ENCODE measurements at places on chromosomes 5 and 9.

- DNase-seq: no peak
Observed at GRCh38 chr9:83636813-83637212, 13.9 kb downstream of the IDNK start.

- DNase-seq: no peak
Observed at GRCh38 chr9:17942498-17942897, 363.6 kb downstream of the SH3GL2 start.

DNA sequence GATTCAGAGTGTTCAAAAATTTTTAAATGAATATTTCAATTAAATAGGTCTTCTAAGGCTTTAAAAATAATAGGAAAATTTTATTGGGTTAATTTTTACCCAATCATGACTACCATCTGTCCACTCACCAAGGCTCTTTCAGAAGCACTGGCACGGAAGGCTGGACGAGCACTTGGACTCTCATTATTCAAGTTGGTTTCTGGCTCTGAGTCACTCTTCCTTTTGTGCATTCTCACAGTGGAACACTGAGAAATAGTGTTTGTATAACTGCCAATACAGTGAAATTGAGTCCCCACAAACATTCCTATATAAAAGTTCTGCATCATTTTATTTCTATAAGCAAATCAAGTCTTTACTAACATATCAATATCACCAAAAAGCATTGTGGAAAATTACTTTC, 1149.0 kb downstream of the EFNA5 start:
- no peak for DNase-seq

DNA sequence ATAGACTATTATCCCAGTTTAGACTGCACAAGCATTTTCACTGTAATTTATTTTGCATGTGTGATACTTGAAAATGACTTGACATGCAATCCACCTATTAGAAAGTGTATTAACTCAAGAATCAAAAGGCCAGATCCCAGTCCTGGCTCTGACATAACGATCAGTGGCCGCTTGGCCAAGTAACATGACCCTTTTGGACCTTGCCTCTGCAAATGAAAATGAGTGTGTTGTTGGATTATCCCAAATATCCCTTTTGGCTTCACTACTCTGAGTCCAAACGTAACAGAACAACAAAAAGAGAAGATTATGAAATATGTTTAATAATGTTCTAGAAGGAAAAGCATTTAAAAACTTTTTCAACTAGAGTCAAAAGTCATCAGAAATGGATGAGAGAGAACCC, 19.0 kb downstream of the DMGDH start:
- DNase-seq: no peak

DNA sequence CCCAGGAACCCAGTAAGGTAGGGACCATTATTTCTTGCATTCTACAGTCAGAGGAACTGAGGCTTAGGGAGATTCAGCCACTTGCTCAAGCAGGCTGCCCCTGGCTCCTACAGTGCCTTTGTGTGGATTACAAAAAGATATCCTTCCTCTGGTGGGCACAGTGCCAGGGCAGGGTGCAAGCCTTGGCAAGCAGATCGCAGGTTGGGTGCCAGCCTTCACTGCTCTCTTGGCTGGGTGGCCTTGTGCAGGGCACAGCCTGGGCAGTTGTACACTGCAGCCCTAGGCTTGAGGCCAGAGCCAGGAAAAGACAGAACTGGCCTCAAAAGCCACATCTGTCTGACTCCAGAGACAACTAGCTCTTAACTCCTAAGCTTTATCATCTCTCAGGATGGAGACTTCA, 15.0 kb downstream of the DOCK2 start:
- DNase-seq: no peak

- no peak for DNase-seq
Observed at GRCh38 chr5:109916481-109917153, 226.9 kb downstream of the MAN2A1 start.

GRCh38 chr9:16304301-16304700, 566.2 kb downstream of the BNC2 start:
- no peak for DNase-seq

DNA sequence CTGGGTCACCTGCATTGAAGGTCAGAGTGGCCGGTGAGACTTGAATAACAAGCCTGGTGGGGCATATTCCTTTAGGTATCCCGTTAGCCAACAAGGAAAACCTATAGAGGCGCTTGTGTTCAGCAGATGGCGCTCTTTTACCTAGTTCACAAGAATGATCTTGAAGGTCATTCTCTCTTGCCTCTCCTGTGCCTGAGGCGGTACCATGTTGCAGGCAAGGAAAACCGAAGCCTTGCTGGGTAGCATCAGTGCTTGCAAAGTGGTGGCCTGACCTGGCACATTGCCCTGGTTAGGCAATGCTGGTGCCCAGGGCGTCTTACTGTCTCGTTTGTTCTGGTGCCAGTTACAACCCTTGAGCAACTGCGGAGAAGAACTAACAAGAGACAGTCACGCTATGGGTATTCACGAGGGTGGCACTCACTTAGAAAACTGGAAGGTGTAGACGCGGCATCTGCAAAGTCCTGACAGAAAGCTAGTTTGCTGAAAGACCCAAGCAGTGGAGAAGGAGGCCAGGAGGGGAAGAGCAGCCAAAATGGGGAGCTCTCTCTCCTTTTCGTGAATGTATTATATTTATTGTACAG, 56.7 kb downstream of the AOPEP start:
- peak; percentile 20 for DNase-seq

- DNase-seq: no peak
Observed at GRCh38 chr5:169768416-169768815, 131.3 kb downstream of the DOCK2 start.

GRCh38 chr9:28853477-28853876, 1280.2 kb upstream of the C9orf72 start:
- no peak for DNase-seq

DNA sequence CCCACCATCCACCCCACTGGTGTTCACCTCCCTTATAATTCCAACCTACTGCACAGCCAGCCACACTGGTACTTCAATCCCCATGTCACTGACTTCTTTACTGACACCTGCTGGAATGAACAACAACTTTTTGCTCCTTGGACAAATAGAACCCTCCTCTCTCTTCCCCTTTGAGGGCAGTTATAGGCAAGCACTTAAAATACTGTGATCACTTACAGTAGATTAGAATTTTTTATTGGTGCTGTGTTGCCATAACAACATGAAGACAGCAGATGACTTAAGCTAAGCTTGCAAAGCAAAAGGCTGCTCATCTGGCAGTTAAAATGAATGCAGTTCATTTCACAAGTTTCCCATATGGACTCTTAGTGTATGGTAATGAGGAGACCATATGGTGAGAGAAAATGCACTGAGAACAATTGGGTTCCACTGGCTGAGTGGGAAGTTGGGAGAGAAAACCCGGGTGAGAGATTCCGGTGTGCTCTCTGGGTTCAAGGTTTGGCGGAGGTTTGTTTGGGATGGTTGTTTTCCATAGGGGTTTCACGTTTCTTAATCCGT, 374.3 kb downstream of the EBF1 start:
- no peak for DNase-seq

DNA sequence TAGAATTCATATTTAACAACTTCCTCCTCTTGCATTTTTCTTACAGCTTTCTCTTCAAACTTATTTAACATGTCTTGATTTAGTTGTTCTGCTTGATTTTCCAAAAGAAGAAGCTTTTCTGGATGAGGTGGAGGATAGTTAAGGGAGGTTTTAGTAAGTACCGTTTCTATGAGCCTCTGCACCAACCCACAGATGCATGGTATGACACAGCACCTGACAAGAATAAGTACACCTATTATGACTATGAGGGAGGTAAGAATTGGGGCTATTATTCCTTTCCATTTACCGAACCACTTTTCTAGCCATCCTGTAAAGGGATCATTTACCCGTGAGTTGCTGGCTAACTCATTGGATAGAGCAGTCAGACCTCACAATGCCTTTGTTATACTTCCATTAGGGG, 2.5 kb upstream of the HMGCS1 start:
- no peak for DNase-seq

All from CD4-positive, alpha-beta T cell treated with Interleukin-6 at 100 ng/mL for 8 hours (primary cell).